K562 (cell line): ENCODE measurements at places on chromosomes 12 and 14. TPM values are rescaled to one million over a fixed set of nuclear protein-coding genes. Genes with fewer than 3 reads are reported as not detected.
A peak's percentile ranks its signal among the peaks of the same experiment; 100 is the strongest.

- no peak overlapping the region for H3K27ac ChIP-seq
- H3K4me1 ChIP-seq, result no peaks in the 10 kb centered on the region
These were observed 162.6 kb upstream of the TMPO start for GRCh38 chr12:98352835-98353234.

- no peaks in the 10 kb centered on the region for H3K27me3 ChIP-seq
- H3K4me3 ChIP-seq, result no peak overlapping the region
- no peak for DNase-seq
These were observed 12.9 kb downstream of the DYRK2 start for GRCh38 chr12:67661311-67662021.

DNA sequence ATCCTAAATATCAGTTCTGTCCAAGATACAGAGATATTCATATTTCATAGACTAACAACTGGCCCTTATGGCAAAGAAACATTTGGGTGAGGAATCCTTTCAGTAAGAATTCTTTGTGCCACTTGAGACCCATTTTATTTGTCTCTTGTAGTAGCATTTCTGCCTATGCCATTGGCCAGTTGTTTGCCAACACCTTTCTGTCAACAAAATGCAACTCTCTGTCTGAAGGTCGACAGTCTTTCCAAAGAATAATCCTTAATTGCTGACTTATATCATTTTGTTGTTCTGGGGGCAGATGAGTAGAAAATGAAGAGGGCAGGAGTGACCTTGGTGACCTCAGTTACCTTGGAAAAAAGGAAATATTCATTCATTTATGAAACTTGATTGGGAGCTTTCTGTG lies 10.9 kb downstream of the IFT43 start:
- H3K27ac ChIP-seq, result no peak overlapping the region
- no peaks in the 10 kb centered on the region for H3K4me1 ChIP-seq
- DNase-seq, result no peak
- H3K4me3 ChIP-seq, result no peak overlapping the region
- H3K27me3 ChIP-seq, result no peaks in the 10 kb centered on the region
- no peaks in the 10 kb centered on the region for H3K36me3 ChIP-seq

DNA sequence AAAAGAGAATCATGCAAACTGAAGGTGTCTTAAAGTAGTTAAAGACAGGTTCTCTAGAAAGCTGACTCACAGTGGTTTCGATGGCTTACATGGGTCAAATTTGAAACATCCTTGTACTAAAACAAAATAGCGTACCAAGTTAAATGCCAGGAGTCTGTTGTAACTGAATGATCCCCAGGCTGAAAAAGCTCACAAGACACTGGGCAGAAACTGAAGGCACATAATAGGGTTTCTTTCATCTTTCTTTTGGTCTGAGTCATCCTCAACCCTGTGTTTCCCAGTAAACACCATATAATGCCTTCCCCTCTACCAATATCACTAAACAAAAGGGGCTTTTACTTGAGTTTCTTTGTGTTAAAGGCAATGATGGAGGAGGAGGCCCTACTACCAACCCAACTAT lies 12.8 kb downstream of the ZFYVE1 start:
- no peak overlapping the region for H3K27ac ChIP-seq
- no peaks in the 10 kb centered on the region for H3K27me3 ChIP-seq
- DNase-seq, result no peak
- no peaks in the 10 kb centered on the region for H3K36me3 ChIP-seq
- no peak overlapping the region for H3K4me3 ChIP-seq

- peak overlapping the region; percentile 37 for H3K4me3 ChIP-seq
- DNase-seq, result peak; percentile 98
- H3K27me3 ChIP-seq, result no peaks in the 10 kb centered on the region
- H3K4me1 ChIP-seq, result peaks cover 6% of the 10 kb centered on the region
- H3K36me3 ChIP-seq, result no peaks in the 10 kb centered on the region
These were observed 19.7 kb upstream of the FOS start for GRCh38 chr14:75258803-75259509.

The AQP2 gene
- not detected in 2 replicates for total RNA-seq

The GNB3 gene
- total RNA-seq, result 3.4 and 4.5 TPM in 2 replicates
